ELR (cell line): ENCODE measurements at places on chromosomes 5 and 9.
A peak's percentile ranks its signal among the peaks of the same experiment; 100 is the strongest.

DNA sequence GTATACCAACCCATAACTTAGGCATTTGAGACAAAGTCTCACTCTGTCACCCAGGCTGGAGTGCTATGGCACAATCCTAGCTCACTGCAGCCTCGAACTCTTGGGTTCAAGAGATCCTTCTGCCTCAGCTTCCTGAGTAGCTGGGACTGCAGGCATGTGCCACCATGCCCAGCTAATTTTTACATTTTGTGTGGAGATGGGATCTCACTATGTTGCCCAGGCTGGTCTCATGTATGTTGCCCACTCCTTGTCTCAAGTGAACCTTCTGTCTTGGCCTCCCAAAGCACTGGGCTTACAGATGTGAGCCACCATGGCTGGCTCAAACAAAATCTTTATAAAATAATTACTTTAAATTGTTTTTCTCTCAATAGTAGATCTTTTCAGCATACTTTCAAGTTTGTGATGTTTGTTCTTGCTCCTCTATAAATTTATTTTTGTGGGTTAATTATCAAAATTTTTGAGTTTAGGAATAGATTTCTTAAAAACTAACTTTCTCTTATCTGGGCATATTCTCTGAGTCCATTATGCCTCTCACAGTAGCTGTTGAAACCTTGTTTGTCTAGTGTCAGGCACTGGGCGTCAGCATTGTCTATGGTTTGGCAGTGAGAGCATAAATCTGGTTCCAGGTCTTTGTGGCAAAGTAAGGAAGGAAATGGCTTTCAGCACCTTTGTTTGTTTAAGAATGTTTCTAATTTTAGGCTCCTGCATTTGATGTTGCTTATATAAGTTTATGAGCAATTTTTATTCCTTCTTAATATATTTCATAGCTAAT is 38.7 kb downstream of the NLN start:
- peak; percentile 33 for DNase-seq

DNA sequence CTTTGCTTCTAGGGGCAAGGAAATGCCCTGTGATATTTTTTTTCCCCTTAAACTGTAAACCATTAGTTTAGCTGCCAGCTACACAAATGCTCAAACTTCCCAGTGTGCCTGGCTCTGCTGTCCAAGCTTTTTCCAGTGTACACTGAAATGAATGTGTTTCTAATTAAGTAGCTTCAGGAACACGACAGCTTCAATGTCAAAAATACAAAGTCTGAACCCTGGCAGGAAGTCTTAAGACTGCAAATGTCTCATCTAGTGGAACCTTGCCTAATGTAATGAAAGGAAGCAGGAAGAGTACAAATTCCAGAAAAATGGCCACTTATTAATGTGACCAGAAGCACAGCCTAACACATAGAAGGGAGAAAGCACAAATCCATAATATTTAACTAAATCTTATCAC is 255.2 kb downstream of the CRB2 start:
- DNase-seq: no peak

GRCh38 chr9:976258-976942 is at the start of gene DMRT3:
DMRT3 (plus strand) TSS chr9:976655; CDS start chr9:977002, 347 bp downstream.
- DNase-seq: no peak

DNA sequence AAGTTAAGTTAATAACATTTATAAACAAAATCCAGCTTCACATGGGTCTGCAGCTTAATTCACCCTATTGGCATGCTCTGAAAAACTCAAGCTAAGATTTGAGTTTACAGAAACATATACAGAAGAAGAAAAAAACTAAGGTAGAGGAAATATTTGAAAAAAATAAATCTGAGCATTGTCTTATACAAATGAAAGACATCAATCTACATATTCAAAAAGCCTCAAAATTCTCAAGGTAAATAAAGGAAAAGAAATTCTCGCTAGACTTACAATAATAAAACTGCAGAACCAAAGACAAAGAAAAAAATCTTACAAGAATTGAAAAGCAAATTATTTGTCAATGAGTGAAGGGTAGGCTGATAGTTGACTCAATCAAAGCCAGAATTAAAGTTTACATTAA is 493.4 kb downstream of the CETN3 start:
- no peak for DNase-seq

DNA sequence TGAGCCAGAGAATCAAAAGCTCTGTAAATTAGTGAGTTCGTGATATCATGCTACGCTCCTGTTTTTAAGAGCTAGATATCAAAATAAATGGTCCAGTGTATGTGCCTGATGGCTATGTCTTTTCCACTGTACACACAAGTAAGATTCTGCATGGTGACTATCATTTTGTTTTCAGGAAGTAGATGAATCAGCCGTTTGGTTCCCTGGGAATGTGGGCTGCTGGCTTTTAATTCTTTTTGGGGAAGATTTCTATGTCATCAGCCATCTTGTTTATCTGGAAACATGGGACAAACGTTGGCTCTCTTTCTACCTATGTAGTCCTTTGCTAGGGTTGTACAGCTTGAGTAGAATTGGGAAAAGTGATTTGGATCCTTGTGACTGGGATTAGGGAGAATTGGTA is 126.7 kb downstream of the GRIA1 start:
- peak; percentile 66 for DNase-seq

DNA sequence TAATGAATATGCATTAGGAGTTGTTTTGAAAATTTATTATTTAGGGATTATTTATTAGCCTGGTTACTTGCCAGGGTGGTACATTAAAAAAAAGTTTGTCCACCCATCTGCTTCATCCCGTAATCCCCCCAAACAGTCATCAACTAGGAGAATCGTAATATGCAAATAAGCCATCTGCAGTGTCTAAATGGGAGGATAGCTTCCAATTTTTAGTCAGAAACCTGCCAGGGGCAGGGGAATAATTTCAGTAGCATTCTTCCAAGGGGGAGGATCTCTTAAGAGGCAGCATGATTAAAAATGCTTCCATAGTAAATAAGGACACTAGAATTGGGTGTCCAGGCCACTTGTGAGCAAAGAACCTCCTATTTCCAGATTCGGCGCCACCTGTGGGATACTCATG is 43.3 kb downstream of the SH3GL2 start:
- no peak for DNase-seq

GRCh38 chr9:77726814-77727213 is 78.7 kb upstream of the GNA14 start:
- DNase-seq: no peak

DNA sequence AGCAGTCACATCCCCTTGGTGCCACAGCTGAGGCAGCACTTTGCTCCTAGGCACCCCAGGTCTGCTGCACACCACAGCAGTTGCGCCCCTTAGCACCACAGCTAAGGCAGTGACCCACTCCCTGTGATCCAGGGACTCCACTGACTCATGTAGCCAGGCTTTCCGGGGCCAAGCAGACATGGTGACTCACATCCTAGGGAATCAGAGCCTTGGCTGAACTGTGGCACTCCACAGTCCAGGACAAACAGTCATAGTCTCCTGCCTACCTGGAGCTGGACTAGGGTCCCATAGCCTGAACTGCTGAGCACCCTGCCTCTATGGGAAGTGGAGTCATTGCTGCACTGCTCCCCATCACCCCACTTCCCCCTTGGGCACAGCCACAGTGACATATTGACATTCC is 338.7 kb downstream of the NPR3 start:
- peak; percentile 97 for DNase-seq

GRCh38 chr5:32446630-32447029 is 2.1 kb upstream of the ZFR start:
- no peak for DNase-seq

GRCh38 chr5:78063495-78063894 is 231.0 kb downstream of the AP3B1 start:
- DNase-seq: no peak

- DNase-seq: no peak
Observed at GRCh38 chr5:167871091-167871490, 420.4 kb upstream of the WWC1 start.

- no peak for DNase-seq
Observed at GRCh38 chr5:38529955-38530646, 26.3 kb downstream of the LIFR start.

DNA sequence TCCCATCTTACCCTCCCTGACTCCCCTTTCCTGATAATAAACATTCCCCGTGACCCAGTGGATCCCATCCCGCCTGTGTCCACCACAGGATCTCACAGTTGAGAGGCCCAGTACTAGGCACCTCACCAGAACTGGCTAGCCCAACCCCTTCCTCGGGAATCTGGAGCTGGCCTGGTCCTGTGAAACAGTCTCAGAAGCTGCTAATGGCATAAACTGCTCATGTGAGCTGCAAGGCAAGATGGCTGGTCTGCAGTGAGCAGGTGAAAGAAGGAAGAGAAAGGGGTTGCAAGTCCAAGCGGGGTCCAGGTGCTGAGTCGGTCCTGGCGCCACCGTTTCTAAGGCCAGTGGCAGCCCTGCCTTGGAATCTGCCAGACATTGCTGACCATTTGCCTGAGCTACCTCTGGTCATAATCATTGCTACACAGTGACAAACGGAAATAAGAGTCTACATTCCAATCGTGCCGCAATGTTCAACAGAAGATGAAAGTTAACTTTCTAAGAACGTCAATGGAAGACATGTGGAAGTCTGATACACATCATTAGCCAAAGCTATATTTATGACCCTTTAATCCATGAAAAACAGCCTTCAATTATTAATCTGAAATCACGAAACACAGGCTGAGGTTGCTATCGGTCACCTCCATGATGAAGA is 33.7 kb downstream of the DNAH5 start:
- no peak for DNase-seq
